Urinary bladder (tissue), 4 donors: ENCODE measurements at places on chromosomes 12 and 14.

GRCh38 chr12:6777386-6777785 lies 5.1 kb downstream of the LAG3 start:
- no peak for DNase-seq

DNA sequence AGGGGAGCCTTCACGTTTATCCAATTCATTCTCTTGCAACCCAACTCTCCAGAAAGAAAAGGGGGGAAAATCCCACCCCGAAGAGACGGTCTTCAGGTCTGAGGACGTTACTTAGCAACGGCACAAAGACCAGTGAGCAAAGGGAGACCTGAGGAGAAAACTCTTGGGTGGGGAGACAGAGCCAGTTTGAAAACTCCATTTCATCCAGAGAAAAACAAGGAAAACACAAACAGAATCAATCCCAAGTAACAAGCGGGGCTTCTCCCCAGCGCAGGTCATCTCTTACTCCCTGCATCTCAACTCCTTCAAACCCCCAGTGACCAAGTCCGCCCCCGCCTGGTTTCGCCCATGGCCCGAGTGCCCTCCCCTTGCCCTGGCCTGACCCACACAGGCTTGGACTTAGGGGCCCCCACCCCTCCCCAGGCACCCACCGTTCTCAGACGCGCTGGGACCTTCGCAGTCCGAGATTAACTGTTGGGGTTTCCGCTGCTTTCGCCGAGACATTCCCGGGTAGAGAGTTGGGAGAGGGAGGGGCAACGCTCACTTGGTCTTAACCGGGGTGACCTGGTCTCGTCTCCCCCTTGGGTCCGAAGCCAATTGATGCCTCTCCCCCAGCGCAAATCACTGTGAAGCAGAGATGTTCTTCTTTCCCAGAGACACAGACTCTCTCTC lies 10.4 kb upstream of the SALL2 start:
- DNase-seq, result no peak

GRCh38 chr12:20602641-20603391 lies 92.3 kb upstream of the SLCO1C1 start:
- no peak for DNase-seq

DNA sequence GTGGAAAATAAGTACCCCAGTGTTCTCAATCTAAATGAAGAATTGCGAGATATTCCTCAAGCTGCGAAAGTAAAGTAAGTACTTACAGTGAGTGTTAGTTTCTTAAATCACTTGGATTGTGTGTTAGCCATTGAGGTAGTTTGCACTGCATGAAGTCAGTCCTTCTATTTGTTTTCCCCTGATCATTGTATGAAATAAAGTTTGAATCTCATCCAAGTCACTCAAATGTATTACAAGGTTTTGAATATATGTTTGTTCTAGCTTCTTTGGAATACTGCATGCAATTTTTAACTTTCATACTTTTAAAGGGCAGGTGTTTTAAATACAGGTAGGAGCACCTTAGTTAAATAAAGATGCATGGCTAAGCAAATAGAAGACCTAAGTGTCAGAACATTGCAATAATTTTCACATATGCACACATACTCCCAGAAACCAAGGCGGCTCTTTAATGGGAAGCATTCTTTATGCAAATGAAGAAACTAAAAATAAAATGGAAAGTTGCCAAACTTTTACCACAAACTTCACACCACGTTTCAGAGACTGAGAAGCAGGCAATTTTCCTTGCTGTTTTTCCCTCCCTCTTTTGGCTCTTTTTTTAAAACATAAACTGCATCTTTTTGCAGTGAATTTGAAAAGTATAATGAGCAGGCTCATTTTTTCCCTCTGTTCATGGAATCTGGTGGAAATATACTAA lies 105.6 kb downstream of the GPR135 start:
- DNase-seq, result no peak

DNA sequence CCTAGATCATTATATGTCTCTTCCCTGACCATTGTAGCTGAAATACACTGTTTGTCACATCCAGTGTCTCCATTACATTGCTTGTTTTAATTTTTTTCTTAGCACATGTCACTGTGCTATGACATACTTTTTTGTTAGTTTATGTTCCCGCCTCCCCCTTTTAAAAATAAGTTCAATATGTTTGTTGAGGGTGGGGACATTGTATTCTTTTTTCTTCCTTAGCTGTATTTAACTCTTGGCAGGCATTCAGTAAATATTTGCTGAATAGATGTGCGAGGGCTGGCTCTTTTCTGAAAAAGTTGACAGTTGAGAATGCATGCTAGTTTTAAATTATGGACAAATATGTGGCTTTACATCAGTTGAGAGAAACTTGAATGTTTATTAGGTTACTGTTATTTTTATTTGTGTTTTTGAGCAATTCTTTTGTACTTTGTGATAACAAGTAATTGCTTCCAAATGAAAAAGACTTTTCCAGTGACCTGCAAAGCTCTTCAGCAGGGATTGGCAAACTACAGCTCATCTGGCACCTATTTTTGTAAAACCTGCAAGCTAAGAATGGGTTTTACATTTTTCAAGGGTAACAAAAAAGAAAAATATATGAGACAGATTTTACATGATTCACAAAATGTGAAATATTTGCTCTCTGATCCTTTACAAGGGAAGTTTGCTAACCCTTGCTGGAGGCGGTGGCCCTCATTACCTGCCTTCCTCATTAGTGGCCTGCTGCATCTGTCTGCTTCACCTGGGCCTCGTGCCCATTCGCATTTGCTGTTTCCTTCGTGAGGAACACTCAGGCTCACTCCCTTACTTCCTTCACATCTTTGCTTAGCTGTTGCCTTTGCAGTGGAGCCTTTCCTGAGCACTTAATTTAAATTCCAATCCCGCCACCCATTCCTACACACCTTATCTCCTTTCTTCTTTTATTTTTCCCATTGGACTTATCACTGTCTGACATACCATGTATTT lies 229.4 kb downstream of the ERC1 start:
- DNase-seq, result no peak
